Natural killer cell (primary cell): ENCODE measurements at places on chromosomes 7 and 10. TPM values are rescaled to one million over a fixed set of nuclear protein-coding genes. Genes with fewer than 3 reads are reported as not detected.

Gene FRA10AC1
- total RNA-seq, result 8.3 TPM

Gene FIGNL1
- total RNA-seq, result 12.6 TPM

Gene SPDYE2B
- not detected for total RNA-seq

Gene HOGA1
- total RNA-seq, result not detected

Gene TMEM139
- total RNA-seq, result not detected

Gene FAM241B
- total RNA-seq, result 1.3 TPM

Gene ITIH5
- not detected for total RNA-seq

Gene C7orf33
- total RNA-seq, result not detected

Gene FAM25G
- total RNA-seq, result not detected

Gene CYP3A5
- not detected for total RNA-seq

Gene GPRIN2
- total RNA-seq, result not detected

Gene ZNF862
- total RNA-seq, result 21.4 TPM

Gene SPDYE6
- total RNA-seq, result not detected

Gene PON1
- total RNA-seq, result not detected

Gene BICC1
- not detected for total RNA-seq

Gene SLC39A12
- not detected for total RNA-seq

Gene GIMAP4
- total RNA-seq, result 124 TPM

Gene AOAH
- total RNA-seq, result 263 TPM

Gene PNLIPRP2
- total RNA-seq, result not detected

Gene PAPOLB
- total RNA-seq, result 0.36 TPM

Gene SLIT1
- 1.5 TPM for total RNA-seq

Gene SPDYE11
- total RNA-seq, result not detected

Gene ADAM8
- total RNA-seq, result 357 TPM

Gene ASB4
- total RNA-seq, result not detected

Gene LRIT1
- not detected for total RNA-seq

Gene RAPGEF5
- total RNA-seq, result 0.33 TPM

Gene MYO3A
- not detected for total RNA-seq

Gene SOSTDC1
- not detected for total RNA-seq

Gene CCDC146
- total RNA-seq, result 25.6 TPM

Gene PTER
- total RNA-seq, result 12.8 TPM

Gene OR6V1
- not detected for total RNA-seq

Gene HTR5A
- total RNA-seq, result not detected

Gene UPK3BL2
- total RNA-seq, result 68.5 TPM

Gene OR13A1
- total RNA-seq, result not detected

Gene MMD2
- not detected for total RNA-seq

Gene PARD3
- total RNA-seq, result 0.38 TPM

Gene APBB1IP
- total RNA-seq, result 100 TPM

Gene CHRM2
- total RNA-seq, result not detected

Gene FOXP2
- total RNA-seq, result not detected
